Femur (tissue), 1 donor: ENCODE measurements at places on chromosomes 4 and X.

GRCh38 chrX:19811807-19812604 lies 75.4 kb downstream of the SH3KBP1 start:
- DNase-seq: no peak

GRCh38 chr4:156971676-156972378 lies at the start of gene PDGFC:
Gene PDGFC, minus strand, starts transcription at chr4:156971799. Its CDS starts 896 bp downstream, at chr4:156970903.
- DNase-seq: peak; percentile 87

DNA sequence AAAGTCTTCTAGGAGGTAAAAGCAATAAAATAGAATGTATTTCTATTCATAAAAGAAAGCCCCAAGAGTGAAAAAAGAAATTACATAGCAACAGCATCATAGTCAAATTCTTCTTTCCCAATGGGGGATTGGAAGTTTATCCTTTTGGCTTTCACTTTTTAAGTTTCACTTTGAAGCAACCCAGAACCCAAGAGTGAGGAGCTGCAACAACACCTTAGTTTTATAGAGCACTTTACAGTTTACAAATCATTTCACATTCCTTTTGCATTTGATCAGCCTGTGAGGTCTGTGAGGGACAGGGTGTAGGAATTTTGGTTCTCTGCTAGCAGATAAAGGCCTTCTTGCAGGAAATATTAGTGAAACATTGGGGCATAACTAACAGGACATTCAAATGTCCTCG lies 112.0 kb upstream of the NDP start:
- no peak for DNase-seq

DNA sequence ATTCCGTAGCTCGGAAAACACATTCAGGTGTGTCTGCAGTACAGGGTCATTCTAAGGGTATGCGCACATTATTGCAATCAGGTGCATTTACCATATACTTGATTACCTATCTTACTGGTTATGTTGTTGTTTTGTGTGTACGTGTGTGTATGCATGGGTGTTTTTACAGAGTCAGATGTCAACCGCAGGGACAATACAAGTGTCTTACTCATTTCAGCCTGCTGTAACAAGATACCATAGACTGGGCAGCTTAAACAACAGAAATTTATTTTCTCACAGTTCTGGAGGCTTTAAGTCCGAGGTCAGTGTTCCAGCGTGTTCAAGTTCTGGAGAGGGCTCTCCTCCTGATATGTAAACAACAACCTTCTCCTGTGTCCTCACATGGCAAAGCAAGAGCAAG lies 316.7 kb downstream of the DMD start:
- DNase-seq: no peak

GRCh38 chr4:94455081-94455480 lies 3.3 kb downstream of the PDLIM5 start:
- peak; percentile 53 for DNase-seq

GRCh38 chr4:40856840-40857362 lies 107.1 kb downstream of the NSUN7 start:
- peak; percentile 80 for DNase-seq

DNA sequence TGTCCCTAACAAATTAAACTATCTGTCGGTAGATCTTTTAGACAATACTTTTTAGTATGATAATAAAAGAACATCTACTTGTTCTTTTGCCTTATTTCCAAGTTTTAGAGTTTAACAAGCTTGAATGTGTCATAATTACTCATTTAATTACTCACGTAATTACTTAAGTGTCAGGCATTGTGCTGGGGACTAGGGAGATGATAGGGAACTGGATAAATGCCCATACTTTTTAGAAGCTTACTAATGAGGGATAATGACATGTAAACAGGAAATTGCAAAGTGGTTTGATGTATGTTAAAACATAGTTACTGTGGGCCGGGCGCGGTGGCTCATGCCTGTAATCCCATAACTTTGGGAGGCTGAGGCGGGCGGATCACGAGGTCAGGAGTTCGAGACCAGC lies 158.3 kb downstream of the DMD start:
- DNase-seq: no peak

GRCh38 chr4:81399306-81400086 lies 72.2 kb downstream of the RASGEF1B start:
- DNase-seq: peak; percentile 31

GRCh38 chr4:106985830-106986229 lies 50.3 kb downstream of the DKK2 start:
- DNase-seq: no peak

DNA sequence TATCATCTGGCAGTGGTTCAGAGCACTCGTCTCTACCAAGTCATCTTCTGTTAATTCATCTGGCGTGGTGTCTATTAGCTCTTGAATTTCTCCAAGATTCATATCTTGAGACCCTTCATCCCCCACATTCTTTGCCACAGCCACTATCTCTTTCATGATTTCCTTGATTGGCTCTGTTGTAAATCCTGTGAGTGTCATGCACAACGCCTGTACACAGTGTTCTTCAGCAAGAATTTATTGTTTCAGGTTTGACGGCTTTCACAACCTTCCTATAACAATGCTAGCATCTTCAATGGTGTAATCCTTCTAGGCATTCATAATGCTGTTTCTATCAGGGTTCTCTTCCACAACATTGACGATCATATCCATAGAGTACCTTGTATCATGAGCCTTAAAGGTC lies 30.9 kb downstream of the MGST2 start:
- no peak for DNase-seq

DNA sequence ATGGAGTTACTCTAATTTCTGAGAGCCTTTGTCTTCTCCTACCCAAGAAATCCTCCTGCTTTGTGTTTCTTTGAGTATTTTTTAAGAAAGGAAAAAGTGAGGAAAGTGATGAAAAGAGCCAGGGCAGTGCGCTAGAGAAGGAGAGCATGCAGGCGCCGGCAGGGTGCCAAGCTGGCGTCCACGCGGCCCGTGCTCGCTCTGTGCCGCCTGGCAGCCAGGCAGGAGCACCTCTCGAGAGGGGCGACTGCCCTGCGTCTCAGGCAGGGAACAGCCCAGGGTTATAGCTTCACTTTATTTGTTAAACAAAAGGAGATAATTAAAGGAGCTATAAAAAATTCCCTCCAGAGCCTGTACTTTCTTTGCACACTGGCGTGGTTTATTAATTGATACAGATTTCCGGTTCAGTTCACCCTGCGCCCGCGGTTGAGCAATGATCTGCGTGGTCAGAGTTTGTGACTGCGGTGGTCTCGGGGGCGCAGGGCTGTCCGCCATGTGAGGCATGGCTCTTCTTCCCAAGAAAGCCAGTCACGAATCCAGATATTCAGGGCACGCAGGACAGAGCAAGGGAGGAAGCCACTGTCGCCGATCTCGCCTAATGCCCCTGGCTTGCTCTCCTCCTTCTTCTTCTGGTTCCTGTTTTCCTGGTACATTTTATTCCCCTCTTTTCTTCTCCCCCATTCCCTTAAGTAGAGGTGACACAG lies 110.8 kb upstream of the PAQR3 start:
- DNase-seq: no peak

DNA sequence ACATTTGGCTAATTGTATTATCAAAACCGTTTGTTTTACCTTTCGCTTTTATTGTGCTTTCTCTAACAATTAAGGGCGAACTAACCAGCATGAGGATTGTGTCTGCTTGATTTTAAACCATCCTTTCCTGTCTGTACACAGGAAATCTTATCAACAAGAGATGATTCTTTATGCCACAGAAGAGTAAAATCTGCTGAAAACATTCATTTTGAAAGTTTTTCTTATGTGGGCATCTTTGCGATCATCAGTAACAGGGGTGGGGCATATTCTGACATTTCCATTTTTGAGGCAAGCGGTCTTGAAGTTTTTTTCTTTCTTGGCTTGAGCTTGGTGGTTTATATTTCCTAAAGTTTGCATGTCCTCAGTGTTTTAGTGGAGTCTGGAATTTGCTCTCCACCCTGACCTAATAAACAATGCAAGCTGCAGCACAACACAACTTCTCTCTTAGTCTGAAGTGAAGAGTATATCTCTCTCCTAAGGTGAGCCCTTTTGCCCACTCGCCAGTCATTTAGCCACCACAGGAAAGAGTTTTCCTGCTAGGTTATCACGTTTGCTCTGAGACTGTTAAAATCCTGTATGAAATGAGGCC lies 26.6 kb downstream of the NFKB1 start:
- DNase-seq: no peak
